ENCODE measurements at places on chromosomes 13 and 19.
A peak's percentile ranks its signal among the peaks of the same experiment; 100 is the strongest.

GRCh38 chr13:42401376-42401775 lies 129.4 kb downstream of the AKAP11 start:
- peak; percentile 74 for DNase-seq

DNA sequence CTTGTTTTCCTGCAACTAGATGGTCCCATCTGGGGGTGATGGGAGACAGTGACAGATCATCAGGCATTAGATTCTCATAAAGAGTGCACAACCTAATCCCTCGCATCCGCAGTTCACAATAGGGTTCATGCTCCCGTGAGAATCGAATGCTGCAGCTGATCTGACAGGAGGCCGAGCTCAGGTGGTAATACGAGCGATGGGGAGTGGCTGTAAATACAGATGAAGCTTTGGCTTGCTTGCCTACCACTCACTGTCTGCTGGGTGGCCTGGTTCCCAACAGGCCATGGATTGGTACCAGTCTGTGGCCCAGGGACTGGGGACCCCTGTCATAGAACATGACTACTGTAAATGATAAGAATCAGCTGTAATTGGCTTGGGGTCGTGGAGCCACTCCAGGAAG lies 28.0 kb downstream of the WDR88 start:
- no peak for DNase-seq

DNA sequence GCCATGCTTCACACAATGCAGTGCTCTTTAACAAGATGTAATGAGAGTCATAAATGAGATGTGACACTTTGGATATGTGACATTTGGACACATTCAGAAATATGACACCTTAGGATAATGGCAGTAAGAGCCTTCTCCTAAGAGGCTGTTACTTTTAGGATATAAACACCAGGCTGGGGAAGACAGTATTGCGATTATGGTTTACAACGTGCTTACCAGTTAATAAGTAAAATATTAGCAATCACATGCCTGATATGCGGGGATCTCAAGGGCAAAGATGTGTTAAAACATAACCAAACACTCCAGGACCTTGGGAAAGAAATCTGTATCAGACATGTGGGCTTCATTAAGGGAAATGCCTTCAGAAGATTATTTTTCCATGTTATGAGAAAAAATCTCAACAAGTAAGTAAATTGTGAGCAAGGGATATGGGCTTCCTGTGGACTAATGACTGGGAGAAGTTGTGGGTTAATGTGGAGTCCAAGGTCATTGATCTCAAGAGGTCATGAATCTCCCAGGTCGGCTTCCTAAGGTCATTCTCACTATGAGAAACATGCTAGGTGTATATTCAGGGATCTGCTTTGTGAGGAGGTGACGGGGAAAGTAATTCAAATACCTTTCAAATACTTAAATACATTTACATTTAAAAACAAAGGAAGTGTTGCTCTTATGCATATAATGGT lies 105.3 kb downstream of the STARD13 start:
- DNase-seq: no peak

GRCh38 chr19:18385675-18386542 lies at the start of gene GDF15:
Gene GDF15, plus strand, starts transcription at chr19:18386158. Its CDS starts 32 bp downstream, at chr19:18386190.
- no peak for DNase-seq

- no peak for DNase-seq
Measured at GRCh38 chr13:114067886-114068651, 64.4 kb downstream of the RASA3 start.

GRCh38 chr13:104015646-104016396 lies 949.6 kb upstream of the SLC10A2 start:
- no peak for DNase-seq

GRCh38 chr19:46033401-46033800 lies 7.4 kb downstream of the IGFL4 start:
- no peak for DNase-seq

- DNase-seq: no peak
Measured at GRCh38 chr19:14056741-14057356, 5.0 kb downstream of the PALM3 start.

- DNase-seq: no peak
Measured at GRCh38 chr19:32977280-32977679, 5.2 kb downstream of the FAAP24 start.

GRCh38 chr13:76958841-76959432 lies 10.6 kb downstream of the ACOD1 start:
- DNase-seq: no peak

DNA sequence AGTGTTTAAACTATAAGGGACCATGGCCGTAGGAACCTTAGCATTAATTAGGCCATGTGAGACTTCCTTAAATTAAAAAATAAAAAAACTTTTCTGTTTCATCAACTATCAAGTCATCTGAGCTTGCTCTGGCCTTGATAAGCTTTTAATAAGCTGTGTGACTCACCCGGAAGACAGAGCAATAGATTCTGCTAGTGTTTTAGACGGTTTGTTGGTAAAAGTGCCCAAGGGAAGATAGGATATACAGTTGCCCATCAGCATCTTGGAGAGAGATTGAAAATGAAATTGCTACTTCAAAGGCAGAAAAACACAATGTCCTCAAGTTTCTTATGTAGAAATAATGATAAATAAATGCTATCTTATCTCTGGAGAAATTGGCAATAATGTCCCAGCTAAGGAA lies 31.2 kb upstream of the RCBTB2 start:
- no peak for DNase-seq

- DNase-seq: no peak
Measured at GRCh38 chr19:17510220-17510993, 1.0 kb upstream of the PGLS start.

- DNase-seq: no peak
Measured at GRCh38 chr13:53207556-53207955, 178.9 kb downstream of the OLFM4 start.

DNA sequence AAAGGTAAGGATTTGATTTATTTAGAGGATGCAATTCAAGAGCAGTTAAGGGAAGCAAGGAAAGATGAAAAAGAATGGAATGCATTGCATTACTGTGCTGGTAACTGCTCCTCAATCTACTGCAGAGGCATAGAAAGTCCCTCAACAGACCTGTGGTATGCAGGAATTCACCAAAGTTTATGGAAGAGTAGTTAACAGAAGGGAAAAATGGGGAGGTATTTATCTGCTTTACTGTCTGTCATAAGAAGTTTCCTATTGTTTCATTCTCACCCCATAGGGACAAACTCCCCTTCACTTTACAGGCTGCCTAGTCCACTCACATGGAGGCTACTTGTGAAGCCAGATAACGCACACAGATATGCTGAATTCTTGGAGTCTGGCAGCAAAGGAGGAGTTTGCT lies 354.9 kb upstream of the SPRY2 start:
- no peak for DNase-seq

DNA sequence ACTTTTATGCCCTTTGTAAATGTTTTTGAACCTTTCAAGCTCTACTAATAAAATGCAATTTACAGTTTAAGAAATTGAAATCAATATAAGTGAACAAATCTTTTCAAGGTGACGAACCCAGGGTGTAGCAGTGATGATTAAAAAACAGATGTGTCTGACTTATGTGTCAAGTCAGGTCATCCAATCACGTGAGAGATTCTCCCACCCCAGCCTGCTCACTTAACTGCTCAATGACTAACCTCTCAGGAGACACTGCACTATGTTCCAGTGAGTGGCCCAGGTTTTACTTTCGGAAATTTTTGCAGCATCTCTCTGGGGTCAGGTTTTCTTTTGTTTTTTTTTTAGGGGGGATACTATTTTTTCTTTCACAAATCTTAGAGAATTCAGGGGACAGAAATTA lies 60.7 kb downstream of the ZNF429 start:
- DNase-seq: no peak

DNA sequence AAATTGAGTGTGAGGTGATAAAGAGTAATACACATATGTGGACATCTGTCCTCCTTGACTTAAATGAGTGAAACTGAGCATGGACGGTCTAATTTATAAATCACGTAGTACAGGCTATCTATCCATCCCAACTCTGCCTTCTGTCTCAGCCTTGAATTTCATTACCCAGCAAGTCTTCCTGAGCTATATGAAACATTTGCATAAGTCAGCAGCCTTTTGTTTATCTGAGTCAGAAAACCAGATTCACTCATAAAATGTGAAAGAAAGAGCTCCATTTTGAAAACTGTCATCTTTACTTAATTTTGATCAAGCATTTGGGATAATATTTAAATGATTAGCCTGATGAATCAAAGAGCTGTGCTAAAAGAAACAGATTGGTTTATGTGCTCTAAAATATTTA lies 197.9 kb downstream of the LHFPL6 start:
- no peak for DNase-seq

GRCh38 chr19:10965398-10965797 lies 4.6 kb downstream of the SMARCA4 start:
- no peak for DNase-seq

DNA sequence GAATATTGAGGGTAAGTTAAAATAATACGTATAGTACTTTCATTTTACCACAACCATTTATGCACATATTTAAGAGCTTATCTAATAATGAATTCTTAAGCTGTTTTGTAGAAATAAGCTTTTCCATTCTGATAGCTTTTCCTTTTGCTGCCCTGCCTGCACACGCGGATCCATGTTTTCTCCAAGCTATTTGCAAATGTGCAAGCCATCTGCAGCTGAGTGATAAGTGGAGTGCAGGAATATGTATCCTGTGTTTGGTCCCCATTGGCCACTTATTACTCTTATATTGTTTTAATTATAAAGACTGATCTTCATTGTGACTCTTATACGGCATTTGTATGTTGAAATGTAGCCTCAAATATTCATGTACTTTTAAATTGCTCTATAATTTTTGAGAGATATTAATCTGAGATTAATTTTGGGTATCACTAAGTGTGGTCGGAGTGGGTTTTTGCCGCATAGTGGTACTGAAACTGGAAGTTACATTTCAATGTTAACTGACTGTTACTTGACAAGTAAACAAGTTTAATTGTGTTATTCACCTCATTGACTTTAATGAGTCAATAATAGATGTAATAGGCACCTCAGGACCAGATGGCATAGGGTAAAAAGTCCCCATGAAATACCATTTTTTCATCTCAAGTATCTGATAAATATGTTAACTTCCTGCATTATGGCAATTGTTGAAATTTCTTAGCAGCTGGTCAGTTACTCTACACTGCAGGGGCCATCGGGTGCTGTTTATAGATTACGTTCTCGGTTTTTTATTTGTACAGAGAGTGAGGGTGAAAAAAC lies 1567.4 kb downstream of the EFNB2 start:
- no peak for DNase-seq

GRCh38 chr13:99459099-99459850 lies 42.0 kb upstream of the TM9SF2 start:
- DNase-seq: no peak

DNA sequence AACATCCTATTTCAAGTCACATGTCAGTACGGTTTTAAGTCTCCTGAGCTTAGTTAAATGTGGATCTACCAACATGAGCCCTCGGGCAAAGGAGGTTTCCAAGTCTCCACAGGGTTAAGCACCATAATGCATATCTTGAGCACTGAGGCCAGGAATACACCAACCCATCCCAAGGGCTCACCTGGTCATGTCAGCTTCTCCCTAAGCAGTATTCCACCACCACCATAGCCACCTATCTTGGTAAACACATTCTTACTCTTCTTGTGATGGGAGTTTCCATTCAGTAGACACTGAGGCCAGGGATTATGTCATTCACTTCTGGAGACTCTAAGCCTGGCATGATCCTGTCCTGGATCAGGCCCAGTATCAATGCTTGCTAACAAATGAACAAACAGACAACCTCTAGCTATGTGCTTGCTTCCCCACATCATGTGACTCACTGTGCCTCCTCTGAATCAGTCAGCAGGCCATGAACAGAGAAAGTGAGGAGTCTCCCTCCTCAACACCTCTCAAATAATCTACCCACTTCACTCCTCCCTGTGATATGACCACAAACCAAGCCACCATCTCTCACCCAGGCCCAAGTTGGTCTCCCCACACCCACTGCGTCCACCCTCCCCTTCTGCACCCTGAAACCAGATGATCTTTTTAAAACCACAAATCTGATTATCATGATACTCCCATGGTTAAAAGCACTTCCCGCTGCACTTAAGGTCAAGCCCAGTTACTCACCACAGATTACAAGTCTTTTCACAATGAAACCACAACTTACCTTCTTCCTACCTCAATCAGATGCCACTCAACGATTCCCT lies 5.8 kb downstream of the PEG3 start:
- DNase-seq: no peak

DNA sequence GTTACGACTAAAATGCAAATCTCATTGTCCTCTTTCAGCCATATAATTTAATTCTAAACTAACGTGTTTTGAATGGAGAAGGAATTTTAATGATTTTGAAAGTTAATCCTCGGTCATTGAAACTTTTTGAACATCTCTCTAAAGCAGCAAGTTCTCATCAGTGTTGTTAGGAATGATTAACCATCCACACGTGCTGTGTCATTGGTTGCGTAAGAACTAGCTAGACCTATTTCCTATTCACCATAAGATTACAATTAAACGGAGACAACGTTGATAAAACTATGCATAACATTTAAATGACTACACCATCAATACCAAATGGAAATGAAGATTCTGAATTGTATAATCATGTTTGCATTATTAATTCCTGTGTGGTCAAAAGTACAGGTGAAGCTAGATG lies 155.6 kb upstream of the IRS2 start:
- DNase-seq: no peak

GRCh38 chr13:27295096-27295495 lies 24.5 kb downstream of the RASL11A start:
- DNase-seq: no peak

GRCh38 chr13:91046715-91047327 lies 300.7 kb upstream of the MIR17HG start:
- no peak for DNase-seq

- no peak for DNase-seq
Measured at GRCh38 chr13:36193151-36193855, 21.1 kb downstream of the SOHLH2 start.

DNA sequence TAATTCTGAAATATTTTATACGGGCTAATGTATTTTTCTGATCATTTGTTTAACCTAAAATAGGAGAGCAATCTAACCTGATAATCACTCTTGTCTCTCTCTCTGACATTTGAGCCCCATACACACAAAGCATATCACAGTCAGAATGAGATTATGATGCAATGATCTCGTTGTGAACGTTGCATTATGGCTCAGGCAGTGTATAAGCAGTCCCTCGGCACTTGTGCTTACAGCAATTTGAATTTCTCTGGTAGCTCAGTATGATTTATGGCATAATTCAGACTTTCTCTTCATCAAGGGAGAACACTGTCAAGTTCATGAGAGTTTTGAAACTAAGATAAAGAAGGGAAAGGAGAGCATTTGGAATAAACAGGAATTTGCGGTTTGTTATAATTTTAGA lies 256.1 kb downstream of the DACH1 start:
- no peak for DNase-seq

Measured in NCI-H187 treated with DMSO at 0.1 percent for 48 hours (cell line).